ENCODE measurements at places on chromosomes 6 and 20.

DNA sequence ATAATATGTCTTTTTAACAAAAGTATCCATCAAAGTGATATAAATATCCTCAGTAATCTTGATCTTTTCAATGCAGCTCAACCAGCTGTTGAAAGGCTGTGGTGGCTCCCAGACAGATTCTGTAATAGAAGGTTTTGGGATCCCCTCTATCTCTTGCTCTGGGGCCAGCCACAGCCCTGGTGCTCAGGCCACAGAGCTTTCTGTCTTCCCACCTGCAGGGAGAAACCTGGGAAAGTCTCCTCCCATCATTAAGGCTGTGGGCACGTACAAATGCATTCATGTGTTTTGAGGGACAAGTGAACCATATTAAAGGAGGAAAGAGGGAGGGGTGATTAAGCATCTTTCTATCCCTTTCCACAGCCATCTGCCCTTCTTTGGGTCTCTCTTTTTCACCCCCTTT is 183.1 kb downstream of the PRDM13 start:
- no peak for DNase-seq

DNA sequence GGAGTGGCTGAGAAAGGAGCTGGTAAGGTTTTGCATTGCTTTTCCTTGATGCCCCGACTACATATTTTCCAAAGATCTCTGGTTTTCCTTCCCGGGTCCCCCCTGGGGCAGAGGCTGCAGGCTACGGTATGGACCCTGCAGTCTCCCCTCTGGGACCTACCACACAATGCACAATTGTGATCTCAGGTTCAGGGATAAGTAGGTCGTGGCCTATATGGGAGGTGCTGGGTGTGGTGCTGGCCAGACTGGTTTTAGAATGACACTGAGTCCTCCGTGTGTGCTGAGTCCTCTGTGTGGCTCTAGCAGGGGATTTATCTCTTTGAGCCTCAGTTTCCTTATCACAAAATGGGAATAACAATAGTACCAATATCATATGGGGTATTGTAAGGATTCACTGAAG is 376 bp downstream of the C20orf202 start:
- DNase-seq = no peak

- DNase-seq = no peak
These were observed 776.0 kb upstream of the MANEA start for GRCh38 chr6:94801344-94801743.

DNA sequence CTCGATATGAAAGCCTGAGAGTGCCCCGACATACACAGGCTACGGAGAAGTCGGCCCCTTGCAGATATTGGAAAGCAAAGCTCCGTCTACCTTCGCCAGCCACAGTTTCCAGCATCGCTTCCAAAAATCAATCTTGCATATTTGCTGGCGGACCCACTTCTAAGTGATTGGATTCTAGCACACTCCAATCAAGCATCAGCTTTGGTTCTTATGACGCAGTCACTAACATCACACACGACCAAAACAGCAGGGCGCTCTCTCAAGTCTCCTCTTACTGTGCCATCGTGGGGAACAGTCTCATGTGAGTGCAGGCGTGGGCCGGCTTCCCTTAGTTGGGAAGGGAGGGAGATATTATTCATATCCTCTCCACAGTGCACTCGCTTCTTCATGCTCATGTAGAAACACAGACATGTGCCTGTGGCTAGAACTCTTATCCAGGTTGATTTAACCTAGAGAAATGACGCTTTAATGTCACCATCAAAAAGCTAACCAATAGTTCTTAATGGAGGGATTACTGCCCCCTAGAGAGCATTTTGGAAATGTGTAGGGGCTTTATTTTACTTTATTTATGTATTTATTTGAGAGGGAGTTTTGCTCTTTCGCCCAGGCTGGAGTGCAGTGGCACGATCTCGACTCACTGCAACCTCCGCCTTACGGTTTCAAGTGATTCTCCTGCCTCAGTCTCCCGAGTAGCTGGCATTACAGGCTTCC is 229.8 kb downstream of the SOD2 start:
- DNase-seq = peak; percentile 43

DNA sequence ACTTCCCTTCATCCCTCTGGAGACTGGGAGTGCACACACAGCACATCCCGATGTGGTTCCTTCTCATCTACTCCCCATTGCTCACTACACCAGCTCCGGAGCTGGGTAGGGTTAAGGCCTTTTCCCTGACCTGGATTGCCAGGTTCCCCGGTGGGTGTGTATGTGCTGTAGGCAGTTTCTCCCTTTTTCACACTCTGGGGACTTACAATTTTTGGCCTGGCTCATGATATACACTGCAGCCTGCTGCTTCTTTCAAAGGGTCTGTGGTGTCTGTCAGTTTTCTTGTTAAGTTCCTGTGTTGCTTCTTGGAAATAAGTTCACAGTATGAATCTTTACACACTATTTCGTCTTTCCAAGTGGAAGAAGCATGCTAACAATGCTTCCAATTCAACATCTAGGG is 405.5 kb downstream of the UTRN start:
- DNase-seq = peak; percentile 50

DNA sequence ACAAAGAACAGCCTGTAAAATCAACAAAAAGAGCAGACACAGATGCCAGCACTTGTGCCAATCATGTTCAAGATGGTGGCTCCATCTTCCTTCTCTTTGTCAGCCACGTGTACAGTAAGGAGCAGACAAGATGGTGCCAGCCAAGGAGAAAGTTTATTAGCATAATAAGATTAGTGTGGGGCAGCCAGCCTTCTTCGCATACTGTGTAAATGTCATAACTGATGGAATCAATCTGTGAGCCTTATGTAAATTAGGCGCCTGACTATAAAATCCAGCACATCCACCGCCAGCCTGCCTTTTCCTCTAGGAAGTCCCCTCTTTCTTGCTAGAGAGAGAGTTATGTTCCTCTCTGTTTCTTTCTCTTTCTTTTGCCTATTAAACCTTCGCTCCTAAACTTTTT is 99.7 kb upstream of the RALGAPA2 start:
- DNase-seq = no peak

GRCh38 chr6:106117579-106117978 is 31.4 kb downstream of the PRDM1 start:
- no peak for DNase-seq

DNA sequence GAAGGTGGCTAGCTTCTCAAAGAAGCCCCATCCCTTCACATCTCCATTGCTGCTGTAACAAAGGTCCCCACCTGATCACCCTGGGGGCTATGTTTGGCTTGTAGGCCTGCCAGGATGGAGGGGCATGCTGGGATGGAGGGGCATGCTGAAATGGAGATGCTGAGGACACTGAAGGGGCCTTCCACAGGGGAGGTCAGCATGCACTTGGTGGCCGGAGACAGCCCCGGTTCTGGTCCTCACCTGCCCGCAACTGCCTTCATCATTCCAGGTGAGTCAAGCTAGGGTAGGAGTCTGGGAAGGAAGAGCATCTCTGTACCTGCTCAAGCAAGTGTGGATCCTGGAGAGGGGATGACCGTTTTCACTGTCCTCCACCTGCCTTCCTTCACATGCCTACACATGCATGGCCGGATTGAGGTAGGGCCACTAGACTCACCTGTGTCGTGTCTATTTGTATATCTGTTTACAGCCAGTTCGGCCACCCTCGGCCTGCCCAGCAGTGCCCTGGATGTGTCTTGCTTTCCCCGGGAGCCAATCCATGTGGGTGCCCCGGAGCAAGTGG is 6.0 kb downstream of the L3MBTL1 start:
- no peak for DNase-seq

DNA sequence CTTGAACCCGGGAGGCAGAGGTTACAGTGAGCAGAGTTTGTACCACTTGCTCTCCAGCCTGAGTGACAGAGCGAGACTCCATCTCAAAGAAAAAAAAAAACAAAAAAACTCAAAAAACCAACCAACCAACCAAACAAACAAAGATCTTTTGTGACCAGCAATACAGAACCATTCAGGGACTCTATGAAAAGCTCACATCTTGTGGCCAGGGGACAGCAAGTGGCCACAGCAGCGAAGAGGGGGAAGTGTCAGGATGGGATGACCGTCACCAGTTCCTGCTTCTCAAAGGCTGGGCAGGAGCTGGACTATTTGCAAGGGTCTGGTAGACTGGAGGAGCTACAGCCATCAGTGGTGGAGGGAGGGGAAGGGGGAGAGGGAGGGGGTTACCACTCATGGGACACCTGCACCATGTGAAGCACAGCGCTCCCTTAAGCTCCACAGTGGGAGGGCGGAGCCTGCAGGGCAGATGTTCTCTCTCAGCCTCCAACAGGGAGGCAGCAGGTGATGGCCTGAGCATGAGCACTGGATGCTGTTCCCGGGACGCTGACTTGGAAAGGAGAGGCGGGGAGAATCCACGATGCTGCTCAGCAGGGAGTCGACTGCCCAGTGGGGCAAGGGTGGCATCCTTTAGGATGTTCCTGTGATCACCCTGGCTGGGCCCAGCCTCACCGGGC is 19.7 kb upstream of the ULBP3 start:
- DNase-seq = no peak

GRCh38 chr20:59748619-59749191 is 144.4 kb downstream of the PHACTR3 start:
- peak; percentile 73 for DNase-seq

DNA sequence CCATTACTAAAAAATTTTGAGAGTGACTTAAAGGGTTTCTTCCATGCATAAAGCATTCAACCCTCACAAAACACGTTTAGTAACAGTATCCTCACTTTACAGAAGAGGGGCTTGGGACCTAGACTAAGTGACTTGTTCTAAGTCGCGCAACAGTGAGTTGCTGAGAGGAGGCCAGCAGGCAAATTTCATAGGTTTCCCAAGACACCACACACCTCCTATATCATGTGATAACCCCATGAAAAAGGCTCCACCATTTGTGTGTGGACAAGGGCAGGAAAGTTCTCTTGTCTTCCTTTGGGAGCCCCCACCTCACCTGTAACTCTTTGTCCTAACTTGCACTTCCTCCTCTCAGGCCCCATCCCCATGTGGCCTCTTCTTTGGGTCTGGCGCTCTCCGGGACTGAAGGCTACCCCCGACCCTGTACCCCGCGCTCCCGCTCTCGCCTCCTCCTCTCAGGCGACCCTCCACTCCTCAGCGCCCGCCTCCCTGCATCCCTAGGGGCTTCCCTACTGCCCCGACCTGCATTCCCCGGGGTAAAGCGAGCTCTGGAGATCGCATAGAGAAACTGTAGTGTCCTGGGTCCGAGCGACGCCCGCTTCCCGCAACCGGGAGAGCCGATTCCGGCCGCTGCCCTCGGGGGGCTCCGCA is 392 bp downstream of the PSMB8 start:
- no peak for DNase-seq

DNA sequence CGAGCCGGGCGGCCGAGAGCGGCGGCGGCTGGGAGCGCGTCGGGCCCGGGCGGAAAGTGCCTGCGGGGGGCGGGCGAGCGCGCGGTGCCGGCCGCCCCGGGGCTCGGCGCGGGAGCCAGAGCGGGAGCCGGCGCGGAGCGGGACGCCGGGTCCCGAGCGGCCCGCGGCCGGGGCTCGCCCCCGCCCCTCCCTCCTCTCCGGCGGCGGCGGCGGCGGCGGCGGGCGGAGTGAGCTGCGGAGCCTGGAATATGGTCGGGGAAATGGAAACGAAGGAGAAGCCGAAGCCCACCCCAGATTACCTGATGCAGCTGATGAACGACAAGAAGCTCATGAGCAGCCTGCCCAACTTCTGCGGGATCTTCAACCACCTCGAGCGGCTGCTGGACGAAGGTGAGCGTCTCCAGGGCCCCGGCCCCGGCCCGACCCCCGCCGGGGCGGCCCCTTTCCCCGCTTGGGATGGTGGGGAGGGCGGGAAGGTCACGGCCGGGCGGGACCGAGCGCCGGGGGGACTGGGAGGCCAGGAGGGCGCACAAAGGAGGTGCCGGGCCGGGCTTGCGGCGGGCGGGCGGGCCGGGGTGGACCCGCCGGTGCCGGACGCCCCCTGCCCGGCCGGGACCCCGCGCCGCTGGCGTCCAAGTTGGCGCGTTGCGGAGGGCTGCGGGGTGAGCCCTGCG is 565 bp downstream of the QKI start:
- peak; percentile 73 for DNase-seq

GRCh38 chr6:108113557-108114519 is 39.3 kb upstream of the OSTM1 start:
- peak; percentile 61 for DNase-seq

- no peak for DNase-seq
These were observed 7.9 kb downstream of the IGF2R start for GRCh38 chr6:159976686-159977254.

All from right forelimb (tissue), 1 donor.